ACHN (cell line): ENCODE measurements at places on chromosomes 16 and 17.

- no peak for DNase-seq
Observed at GRCh38 chr16:8464979-8465378, 125.3 kb downstream of the TMEM114 start.

DNA sequence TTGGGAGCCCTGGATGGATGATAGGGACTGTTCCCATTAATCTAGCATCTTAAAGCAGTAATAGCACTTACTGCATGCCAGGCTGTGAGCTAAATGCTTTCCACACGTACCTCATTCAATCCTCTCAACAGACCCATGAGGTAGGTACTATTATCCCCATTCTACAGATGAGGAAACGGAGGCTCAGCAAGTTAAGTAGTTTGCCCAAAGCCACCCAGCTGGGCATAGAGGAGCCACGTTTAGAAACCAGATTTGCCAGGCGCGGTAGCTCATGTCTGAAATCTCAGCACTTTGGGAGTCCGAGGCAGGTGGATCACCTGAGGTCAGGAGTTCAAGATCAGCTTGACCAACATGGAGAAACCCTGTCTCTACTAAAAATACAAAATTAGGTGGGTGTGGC lies 2.0 kb upstream of the RAI1 start:
- no peak for DNase-seq

DNA sequence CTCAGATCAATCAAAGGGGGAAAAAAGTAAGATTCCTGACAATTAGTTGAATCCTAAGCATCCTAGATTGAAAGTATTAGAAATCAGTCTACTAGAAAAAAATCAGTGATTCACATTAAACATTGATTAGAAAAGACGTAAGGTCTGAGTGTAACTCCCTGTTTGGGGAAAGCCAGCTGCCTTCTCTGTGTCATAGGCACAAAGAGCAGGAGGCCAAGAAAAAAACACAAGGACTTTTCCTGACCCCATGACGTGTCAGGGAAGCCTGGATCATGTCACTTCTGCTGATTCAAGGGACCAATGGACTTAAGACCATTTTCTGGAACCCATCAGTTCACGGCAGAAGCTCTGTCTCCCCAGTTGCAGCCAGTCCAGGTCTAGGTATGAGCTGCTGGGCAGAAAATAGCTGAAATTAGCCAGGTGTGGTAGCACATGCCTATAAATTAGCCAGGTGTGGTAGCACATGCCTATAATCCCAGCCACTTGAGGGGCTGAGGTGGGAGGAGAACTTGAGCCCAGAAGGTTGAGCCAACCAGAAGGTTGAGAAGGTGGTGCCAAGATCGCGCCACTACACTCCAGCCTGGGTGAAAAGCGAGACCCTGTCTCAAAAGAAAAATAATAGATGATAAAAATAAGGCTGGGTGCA lies 35.9 kb downstream of the RANBP10 start:
- DNase-seq, result no peak

DNA sequence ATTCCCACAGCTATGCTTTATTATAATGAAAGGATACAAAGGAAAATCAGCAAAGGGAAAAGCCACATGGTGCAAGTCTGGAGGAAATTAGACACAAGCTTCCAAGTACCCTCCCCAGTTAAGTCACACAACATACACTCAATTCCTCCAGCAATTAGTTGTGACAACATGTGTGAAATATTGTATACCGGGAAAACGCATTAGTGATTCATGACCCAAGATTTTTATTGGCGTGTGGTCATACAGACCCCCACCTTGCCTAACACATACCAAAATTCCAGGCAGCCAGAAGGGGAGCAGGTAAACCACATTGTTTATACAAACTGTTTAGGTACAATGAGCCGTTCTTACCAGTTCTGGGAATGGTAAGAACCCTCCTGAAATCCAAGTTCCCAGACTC lies 160.6 kb downstream of the CYB561 start:
- DNase-seq, result no peak

- no peak for DNase-seq
Observed at GRCh38 chr17:44846206-44846605, 1.5 kb upstream of the HIGD1B start.

DNA sequence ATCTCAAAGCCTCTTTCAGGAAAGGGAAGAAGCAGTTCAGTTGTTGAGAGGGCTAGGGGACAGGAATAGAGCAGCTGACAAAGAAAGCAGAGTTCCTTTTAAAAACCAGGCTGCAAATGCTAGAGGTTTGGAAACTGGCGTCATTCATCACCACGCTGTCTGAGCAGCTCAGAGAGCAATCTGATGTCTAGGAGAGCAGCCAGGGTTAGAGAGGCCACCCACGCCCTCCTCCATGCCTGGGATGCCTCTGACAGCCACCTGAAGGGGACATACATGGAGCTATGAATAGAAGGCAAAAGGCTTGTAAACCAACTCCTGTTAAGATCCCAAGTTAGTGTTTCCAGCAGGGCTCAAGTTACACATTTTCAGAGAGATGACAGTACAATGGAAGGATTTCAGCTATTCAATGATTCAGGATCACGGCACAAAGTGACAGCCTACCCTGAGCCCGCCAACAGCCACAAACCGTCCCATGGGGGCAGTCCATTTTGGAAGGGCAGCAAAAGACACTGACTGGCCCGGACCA lies 12.4 kb downstream of the RAB5C start:
- DNase-seq, result peak; percentile 48

- no peak for DNase-seq
Observed at GRCh38 chr17:49545806-49546545, 29.7 kb upstream of the NXPH3 start.

- DNase-seq, result peak; percentile 51
Observed at GRCh38 chr16:72673118-72673517, 374.8 kb downstream of the ZFHX3 start.

DNA sequence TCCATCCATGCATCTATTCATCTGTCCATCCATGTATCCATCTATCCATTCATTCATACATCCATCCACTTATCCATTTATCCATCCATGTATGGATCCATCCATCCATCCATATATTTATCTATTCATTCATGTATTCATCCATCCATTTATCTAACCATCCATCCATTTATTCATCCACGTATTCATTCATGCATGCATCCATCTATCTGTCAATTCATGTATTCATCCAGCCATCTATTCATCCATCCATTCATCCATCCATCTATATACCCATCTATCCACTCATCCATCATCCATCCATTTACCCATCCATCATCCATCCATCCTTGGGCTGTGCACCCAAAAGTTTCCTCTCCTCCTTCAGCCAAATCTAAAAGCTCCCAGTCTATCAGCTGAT lies 43.4 kb downstream of the GDE1 start:
- no peak for DNase-seq

DNA sequence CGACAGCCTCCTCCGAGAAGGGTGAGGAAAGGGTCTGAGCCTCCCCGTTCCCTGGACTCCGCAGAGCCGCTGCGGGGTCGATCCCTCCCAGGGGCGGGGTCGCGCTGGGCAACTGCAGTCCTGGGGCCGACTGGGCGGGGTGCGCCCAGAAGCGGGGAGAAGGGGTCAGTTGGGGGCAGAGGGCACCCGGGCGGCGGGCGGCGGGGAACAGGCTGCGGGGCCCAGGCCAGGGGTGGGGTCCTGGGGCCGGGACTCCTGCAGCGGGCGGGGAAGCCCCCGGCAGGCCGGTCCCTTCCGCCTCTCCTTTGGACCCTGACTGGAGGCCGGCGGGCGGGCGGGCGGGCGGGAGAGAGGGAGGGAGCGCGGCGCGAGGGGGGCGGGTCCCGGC lies 352 bp downstream of the GGNBP2 start:
- DNase-seq, result no peak

- DNase-seq, result no peak
Observed at GRCh38 chr16:17668386-17668785, 197.6 kb upstream of the XYLT1 start.

DNA sequence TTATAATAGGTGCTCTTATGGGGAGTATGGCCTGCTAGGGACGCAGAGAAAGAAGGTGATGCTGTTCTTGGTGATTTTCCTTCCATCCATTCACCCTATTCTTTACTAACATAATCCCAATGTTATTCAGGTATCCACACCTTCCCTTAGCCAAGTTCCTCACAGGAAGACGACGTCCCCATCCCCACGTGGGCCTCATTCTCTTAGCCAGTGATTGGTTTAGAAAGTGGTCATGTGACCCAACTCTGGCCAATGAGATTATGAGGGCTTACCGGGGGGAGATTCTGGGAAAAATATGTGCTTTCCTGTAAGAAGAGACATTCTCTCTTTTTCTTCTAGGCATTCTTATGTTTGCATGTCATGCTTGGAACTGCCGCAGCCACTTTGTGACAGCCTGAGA lies 474.7 kb downstream of the HAPSTR1 start:
- no peak for DNase-seq

DNA sequence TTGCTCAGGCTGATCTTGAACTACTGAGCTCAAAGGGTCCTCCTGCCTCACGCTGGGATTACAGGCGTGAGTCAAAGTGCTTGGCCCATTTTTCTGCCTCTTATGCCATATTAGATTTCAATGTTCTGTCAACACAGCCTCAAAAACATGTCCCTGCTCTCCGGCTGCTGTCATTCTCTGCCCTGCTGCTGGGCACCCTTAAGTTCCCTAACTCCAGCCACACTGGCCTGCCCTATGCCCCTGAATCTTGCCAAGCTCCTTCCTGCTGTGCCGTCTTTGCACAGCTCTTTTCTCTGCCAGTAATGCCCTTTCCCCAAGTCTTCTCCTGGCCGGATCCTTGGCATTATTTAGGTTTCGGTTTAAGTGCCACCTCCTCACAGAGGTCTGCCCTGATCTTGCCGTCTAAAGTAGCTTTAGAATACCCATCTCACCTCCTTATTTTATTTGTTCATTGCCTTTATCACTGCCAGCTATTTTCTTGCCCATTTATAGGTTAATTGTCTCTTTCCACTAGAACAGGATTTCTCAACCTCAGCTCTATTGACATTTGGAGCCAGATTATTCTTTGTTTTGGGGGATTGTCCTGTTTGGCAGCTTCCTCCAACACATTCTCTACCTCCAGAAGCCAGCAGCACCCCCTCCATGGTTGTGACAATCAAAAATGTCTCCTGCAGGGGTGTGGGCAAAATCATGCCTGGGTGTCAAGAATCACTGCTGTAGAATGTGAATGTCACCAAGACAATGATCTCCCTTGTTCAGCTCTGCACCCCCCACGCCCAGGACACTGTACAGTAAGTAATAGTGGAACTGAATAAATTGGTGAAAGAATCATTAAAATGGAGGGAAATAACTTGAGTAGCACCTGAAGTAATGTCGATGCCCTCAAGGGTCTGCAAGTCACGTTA lies 168.2 kb downstream of the CYLD start:
- no peak for DNase-seq

DNA sequence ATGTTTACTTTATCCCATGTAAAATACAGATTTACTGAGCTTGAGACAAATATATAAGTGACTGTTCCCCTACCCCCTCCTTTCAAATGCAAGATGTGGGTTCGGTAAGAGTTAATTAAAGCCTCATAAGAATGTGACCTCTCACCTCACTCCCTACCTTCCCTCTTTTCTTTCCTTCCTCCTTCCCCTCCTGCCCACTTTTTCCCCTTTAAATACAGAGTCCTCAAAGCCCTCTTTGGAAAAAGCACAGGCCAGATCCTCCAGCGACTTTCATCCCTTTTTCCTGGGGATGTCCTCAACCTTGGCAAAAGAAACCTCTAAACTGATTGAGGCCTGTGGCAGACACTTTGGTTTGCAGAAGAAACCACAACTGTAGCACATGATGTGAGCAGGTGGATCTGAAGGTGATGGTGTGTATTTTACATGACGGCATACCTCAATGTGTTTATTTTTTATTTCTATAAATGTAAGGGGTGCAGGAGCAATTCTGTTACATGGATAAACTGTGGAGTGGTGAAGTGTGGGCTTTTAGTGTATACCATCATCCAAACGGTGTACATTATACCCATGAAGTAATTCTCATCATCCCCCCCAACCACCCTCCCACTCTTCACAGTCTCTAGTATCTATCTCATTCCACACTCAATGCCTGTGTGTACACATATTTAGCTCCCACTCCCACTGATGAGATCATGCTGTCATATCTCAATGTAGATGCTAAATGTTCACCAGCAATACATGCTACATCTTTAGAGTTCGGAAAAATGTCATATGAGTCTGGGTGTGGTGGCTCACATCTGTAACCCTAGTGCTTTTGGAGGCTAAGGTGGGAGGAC lies 77.7 kb downstream of the XYLT1 start:
- no peak for DNase-seq

DNA sequence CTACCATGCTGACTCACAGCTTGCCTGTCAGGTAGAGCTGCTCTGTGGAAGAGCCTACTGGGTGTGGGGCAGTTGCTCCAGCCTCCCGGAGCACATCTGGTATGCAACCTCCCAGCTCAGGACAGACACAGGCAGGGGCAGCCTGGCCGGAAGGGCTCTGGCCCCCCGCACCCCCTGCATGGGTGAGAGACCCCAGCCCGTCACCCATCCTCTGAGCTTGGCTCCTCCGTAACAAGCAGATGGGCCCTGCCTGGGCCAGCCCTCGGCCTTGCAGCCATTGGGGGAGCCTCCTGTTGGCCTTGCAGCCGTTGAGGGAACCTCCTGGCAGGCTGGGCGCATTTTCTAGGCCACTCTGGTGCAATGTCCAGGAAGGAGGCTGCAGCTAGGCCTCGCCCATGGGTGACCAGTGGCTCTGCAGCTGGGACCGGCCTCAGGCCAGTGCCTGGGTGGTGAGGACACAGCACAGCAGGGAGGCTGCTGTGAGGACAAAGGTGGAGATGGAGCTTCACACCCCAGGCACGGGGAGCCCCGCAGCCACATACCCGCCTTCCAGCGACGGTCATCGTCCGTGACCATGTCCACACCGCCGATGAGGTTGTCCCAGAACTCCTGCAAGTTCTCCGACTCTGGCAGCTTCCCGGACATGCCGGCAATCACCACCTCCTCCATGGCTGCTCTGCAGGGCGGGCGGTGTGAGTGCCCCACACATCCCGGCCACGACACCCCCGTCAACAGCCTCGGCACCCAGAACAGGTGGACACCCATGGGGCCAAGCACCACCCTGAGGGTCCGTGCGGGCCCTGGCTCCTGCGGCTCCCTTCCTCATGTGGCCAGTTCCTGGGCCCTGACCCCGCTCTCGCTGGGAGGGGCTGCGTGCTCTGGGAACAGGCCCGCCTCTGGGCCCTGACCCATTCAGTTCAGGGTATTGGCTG lies 2.0 kb downstream of the FASN start:
- DNase-seq, result no peak

DNA sequence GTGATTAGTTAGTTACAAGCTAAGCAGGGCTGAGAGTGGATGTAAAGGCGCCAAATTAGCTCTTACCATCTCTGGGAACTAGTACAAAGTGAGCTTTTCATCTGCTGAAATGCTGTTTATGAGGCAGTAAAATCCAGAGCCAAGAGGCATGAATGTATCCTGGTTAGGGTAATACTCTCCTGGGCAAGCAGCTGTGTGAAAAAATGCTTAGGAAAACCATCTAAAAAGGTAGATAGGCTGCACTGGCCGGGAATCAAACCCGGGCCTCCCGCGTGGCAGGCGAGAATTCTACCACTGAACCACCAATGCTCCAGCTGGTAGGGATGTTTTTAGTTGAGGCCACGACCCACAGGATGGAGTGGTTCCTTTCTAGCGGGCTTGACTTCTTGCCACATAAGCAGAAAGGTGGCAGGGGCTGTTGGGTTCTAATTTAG lies 23.0 kb downstream of the VAC14 start:
- no peak for DNase-seq

DNA sequence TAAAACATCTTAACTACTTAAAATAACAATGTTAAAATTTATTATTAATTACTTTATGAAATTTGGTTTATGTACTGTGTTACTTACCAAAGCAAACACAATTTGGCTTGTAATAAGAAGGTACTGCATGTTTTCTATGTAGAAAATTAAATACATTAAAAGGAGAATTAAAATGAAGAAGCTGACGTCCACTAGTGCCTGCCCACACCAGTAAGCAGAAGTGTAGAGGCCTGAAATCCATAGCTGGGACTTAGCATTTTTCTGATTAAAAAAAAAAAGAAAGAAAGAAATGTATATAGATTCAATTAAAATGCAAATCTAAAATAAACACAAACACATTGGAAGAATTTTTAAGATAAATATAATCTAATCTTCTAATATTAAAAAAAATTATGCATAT lies 35.8 kb upstream of the ABCA9 start:
- DNase-seq, result no peak
